NCI-H1694 (cell line): ENCODE measurements at places on chromosomes 6 and 20.

DNA sequence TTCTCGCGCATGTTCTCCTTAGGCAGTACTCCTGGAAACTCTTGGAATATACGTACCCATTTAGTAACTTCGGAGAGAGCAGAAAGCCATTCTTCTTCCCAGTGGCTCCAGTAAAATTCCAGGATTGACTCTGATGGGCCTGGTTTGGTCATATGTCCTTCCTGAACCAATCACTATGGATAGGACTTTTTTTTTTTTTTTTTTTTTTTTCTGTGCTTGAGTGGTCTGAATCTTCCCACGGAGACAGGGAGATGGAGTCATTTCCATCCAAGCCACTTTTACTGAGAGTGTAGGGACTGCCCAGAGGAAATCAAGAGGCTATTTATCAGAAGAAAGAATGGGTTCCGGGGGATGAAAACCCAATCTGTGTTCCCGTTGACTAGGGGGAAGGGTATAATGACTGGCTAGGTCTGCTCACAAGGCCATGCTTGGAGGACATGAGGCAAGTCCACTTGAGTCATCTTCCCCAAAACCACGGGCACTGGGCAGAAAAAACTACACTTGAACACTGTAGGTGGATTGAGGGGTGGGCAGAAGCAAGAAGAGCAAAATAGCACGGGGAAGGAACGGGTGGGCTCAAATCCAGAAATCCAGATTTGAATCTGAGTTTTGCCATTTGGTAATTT, 35.4 kb upstream of the MRPS18A start:
- no peak for DNase-seq

- no peak for DNase-seq
Measured at GRCh38 chr6:747921-748320, 55.0 kb upstream of the EXOC2 start.

DNA sequence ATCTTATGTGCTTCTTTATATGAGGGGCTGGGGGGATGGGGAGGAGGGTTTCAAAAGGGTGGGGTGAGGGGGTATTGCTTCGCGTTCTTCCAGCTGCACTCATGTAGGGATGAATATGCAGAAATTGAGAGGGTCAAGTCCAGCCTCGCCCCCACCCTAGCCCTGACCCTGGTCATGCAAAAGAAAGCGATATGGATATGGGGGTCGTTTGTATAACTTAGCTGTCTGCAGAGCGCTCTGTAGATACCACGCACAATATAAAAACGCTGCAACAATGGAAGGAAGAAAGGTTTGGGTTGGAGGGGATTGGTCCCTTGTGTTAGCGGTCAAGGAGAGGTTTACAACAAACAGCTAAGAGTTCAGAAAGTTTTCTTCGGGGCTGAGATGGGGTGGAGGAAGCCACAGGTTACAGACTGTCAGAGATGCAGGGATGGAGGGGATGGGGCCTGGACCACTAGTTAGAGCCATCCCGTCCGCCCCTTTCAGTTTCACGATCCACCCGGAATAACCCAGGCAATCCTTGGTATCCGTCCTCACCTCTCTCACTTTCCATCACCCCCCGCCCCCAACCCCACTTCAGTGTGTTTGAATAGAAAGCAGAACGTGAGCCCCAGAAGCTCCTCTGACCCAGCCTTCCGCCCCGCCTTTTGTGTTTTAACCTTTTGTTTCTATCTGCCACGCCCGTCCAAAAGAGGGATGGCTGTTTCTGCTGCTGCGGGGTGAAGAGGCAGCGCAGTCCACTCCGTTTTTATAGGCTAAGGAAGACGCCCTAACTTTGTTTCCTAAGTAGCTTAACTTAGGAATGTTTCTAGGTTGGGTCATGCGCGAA, 73.5 kb downstream of the SOX4 start:
- DNase-seq: no peak

- DNase-seq: no peak
Measured at GRCh38 chr6:170095273-170095981, 195.5 kb downstream of the DLL1 start.

DNA sequence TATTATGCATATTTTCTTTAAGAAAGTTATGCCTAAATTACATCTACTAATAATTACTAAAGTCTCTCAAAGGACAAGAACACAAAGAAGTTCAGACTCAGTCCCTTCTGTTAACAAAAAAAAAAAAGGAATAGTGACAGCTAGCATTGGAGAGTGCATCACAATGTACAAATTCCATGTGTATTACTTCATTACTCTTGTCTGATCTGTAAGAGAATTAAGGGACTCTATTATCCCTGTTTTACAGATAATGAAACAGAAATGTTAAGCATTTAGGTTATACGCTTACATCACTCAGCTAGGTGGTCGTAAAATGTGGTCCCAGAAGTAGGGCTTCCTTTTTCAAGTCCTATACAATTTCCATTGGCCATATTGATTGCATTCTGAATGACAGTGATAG, 17.2 kb upstream of the VNN1 start:
- DNase-seq: no peak

DNA sequence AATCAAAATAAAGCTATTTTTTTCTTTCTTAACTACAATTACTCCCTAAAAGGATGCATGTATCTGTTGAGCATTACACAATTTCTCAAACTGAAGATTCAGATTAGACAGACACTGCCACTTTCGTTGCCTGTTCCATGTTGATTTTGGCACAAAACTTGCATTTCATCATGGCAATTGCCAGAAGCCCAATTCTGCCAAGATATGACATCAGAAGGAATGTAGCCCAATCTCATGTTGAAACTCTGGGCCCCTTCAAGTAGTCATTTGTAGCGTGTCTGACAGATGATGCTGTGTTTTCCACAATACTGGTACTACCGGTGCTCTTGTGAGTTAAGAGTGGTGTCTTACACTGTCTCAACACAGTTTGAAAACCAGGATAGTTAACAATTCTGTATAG, 705.4 kb downstream of the PTPRT start:
- no peak for DNase-seq

DNA sequence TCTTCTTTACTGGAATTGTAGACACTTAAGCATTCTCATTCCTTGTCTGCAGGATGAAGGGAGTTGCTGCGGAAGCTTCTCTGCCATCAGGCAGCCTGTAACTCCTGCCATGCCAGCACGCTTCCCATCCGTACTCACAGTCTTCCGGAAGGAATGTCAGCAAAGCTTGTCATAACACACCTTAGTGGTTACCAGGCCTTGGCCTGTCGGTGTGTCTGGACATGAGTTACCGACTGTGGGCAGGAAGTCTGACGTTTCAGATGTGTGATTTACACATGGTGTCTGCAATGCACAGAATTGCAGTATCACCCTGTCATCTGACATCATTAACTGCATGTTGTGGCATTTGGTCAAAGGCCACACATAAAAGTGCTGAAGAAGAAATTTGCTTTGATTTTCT, 102.2 kb downstream of the SLC24A3 start:
- DNase-seq: no peak

- DNase-seq: no peak
Measured at GRCh38 chr6:136030131-136030530, 178.6 kb downstream of the PDE7B start.

- no peak for DNase-seq
Measured at GRCh38 chr20:46365487-46366220, 40.8 kb downstream of the ELMO2 start.

DNA sequence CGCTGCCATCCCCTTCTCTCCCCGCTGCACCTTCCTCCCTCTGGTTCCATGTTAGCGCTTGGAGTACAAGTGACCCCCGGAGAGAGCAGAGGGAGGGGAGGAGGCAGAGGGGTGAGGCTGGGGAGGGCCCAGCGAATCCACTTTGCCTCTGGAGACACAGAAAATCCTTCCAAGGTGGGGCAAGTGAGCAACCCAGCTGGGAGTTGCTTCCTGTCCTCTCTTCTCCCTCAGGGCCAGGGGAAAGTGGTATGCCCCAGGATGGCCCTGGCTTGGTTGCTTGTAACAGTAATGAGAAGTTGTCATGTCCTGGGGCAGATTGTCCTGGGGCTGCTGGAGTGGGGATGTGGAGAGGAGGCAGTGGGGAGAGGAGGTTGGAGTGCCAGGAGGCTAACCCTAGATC, 691 bp upstream of the ANGPT4 start:
- DNase-seq: no peak

DNA sequence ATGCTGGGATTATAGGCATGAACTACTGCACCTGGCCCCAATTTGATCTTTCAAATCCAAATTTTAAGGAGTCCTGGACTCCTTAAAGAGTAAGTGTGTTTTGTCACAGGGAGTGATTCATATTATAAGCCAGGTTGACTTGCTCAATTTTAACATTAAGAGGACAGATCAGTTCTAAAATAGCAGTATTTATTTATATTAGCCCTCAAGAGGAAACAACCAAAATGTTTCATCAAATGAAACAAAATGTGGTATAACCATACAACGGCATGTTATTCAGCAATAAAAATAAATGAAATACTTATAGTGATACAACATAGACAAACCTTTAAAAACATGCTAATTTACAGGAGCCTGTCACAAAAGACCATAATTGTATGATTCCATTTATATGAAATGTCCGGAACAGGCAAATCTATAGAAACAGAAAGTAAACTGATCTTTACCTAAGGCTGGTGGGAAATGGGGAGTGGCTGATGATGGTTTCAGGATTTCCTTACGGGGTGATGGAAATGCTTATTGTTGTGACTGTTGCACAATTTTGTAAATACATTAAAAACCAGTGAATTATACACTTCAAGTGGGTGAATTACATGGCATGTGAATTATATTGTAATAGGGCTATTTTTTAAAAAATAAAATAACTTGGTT, 637.4 kb downstream of the MMUT start:
- no peak for DNase-seq

GRCh38 chr20:41261790-41262717, 55.5 kb downstream of the ZHX3 start:
- DNase-seq: no peak

DNA sequence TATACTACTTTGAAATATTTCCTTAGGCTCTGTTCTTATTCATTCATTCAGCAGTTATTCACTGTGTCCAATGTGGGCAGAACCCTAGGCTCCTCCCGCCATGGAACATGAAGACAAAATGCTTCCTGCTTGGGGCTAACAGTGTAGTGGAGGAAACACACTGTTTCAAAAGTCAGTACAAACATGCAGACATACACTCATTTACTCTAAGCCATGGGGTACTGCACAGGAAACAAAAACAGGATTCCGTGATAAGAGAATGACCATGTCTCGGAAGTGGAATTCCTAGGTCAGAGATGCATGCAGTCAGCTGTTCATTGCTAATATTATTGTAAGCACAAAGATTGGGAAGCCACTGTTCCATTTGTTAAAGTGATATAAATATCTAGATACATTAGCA, 18.4 kb upstream of the FAM209A start:
- no peak for DNase-seq

GRCh38 chr6:70413992-70414494, 735 bp downstream of the FAM135A start:
- DNase-seq: peak; percentile 35

- no peak for DNase-seq
Measured at GRCh38 chr20:24488064-24488799, 18.8 kb downstream of the SYNDIG1 start.

- no peak for DNase-seq
Measured at GRCh38 chr6:53999088-53999755, 112.0 kb upstream of the MLIP start.

- peak; percentile 84 for DNase-seq
Measured at GRCh38 chr6:157379656-157380457, 1.1 kb upstream of the ZDHHC14 start.

DNA sequence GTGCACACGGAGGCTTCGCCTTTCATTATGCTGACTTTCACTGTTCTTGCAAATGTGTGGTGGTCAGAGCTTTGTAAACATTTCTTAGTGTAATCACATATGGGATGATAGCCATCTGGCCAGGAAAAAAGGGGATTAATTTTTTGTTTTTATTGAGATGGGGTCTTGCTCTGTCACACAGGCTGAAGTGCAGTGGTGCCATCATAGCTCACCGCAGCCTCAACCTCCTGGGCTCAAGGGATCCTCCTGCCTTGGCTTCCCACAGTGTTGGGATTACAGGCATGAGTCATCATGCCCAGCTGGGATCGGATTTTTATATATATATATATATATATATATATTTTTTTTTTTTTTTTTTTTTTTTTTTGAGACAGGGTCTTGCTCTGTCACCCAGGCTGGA, 11.0 kb upstream of the TIAM2 start:
- no peak for DNase-seq

- DNase-seq: no peak
Measured at GRCh38 chr6:113696960-113697359, 160.2 kb upstream of the MARCKS start.

GRCh38 chr6:3288711-3289663, 30.2 kb downstream of the PSMG4 start:
- no peak for DNase-seq

- DNase-seq: no peak
Measured at GRCh38 chr20:21100578-21101452, 5.3 kb downstream of the LINC00237 start.

- no peak for DNase-seq
Measured at GRCh38 chr20:50172347-50173013, 18.1 kb upstream of the CEBPB start.

GRCh38 chr20:49078310-49078709, 32.2 kb downstream of the CSE1L start:
- DNase-seq: no peak
